ENCODE measurements at places on chromosomes 5 and 9.

DNA sequence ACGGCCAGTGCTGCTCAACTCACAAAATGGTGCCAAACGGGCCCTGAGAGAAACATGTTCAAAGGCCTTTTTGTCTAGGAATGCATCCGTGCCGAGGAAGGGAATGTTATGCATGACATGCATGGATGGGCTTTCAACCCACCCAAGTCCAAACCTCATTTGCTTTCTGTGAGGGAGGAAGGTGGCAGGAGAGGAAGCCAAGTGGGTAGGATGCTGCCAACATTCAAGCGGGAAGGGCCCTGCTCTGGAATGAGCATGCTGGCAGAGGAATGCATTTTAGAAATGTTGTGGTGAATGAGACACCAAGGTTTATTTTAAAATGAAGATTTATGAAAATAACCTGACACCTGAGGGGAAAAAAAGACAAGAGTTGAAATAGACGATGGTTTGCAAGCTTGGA, 479.1 kb downstream of the CCDC171 start:
- no peak for DNase-seq

DNA sequence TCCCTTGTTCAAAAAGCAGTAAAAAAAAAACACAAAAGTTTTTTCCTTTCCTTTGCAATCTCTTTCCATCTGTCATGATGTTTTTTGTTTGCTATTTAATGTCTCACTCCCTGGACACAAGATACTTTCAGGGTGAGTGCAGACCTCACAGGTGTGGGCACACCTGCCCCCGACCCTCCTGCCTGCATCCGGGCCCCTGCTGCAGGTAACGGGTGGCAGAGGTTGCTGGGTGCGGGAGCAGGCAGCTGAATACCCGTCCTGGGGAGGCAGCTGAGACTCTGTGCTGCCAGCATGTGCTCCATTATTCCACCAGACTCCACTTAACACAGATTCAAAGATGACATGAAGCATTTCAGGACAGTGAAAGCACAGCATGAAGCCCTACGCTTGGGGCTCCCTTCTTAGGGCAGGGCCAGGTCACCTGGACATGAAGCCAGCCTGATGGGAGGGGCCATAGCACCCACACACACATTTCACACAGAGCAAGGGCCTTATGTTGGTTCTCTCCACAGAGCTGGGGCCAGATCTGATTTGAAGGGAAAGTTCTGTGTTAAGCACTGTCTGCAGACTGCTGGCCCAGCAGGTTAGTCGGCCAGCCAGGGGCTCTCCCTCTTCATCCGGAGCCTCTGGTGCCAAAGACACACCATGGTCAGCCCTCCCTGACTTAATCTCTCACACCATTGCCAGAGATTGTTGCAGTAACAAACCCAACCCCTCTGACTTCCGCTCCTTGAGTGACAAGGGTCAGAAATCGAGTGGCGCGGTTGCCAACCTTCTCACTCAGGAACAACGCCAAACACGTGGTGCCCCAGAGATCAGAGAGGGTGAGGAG, 13.0 kb downstream of the NEK6 start:
- DNase-seq = no peak

GRCh38 chr5:72515211-72515610, 8.0 kb upstream of the ZNF366 start:
- no peak for DNase-seq

DNA sequence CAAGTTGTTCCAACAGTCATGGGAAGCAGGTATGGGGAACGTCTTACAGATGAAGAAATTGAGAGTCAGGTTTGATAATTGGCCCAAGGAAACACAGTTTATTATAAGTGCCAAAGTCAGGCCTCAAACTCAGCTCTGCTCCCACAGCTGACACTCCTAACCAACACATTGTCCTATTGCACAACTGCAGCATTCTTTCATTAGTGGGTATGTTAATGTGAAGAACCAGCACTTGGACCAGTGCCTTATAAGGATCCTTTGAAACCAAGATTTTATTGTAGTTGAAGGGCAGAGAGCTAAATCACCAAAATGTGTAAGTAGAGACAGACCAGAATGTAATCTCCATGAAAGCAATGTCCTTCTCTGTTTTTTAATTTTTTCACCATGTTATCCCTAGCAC, 56.1 kb downstream of the GRIA1 start:
- no peak for DNase-seq

DNA sequence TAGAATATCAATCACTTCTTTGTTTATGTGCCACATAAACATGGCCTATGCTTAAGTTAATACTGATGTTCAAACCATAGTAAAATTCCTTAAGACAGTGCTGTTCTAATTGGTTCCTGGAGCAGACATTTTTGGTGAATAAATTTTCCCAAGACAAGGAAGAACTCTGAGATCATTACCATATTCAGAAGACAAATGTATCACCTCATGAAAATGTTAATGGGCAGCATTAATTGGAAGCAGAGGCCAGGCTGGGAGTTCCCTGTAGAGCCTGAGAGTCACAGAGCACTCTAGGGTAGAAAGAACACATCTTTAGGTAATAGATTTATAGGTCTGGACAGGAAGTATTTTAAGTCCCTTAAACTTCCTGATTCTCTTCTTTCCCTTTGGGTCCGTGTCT, 240.2 kb downstream of the MAN2A1 start:
- no peak for DNase-seq

Measured in CD4-positive, alpha-beta T cell treated with Interferon gamma for 1 hour (primary cell).